ENCODE measurements at places on chromosomes 2 and 18. TPM values are rescaled to one million over a fixed set of nuclear protein-coding genes. Genes with fewer than 3 reads are reported as not detected.

The GREB1L gene
- 8.8 TPM for total RNA-seq

The FOXD4L1 gene
- total RNA-seq, result 0.43 TPM

The PIEZO2 gene
- 10.7 TPM for total RNA-seq

The ZNF385B gene
- 1.2 TPM for total RNA-seq

The DQX1 gene
- total RNA-seq, result not detected

The SS18 gene
- 60.8 TPM for total RNA-seq

The LPIN2 gene
- 22.9 TPM for total RNA-seq

The CXCR1 gene
- not detected for total RNA-seq

The TUBA3D gene
- total RNA-seq, result not detected

The SLC8A1 gene
- total RNA-seq, result 8.3 TPM

The CLEC4F gene
- not detected for total RNA-seq

The AQP12A gene
- total RNA-seq, result not detected

The REG3A gene
- total RNA-seq, result not detected

The ELOA2 gene
- not detected for total RNA-seq

The PAIP2B gene
- 0.83 TPM for total RNA-seq

The CCT7 gene
- total RNA-seq, result 425 TPM

The ARHGAP15 gene
- total RNA-seq, result not detected

The CRACDL gene
- 0.11 TPM for total RNA-seq

The NPAS2 gene
- 10.2 TPM for total RNA-seq

The LYG1 gene
- total RNA-seq, result not detected

The REEP1 gene
- 90.1 TPM for total RNA-seq

The NEU4 gene
- 3.2 TPM for total RNA-seq

The SH2D6 gene
- 5.3 TPM for total RNA-seq

The CRYBA2 gene
- total RNA-seq, result not detected

The AKAIN1 gene
- not detected for total RNA-seq

The CXCR4 gene
- total RNA-seq, result not detected

The FBXO15 gene
- total RNA-seq, result 0.91 TPM

The CREB1 gene
- 43.5 TPM for total RNA-seq

The WNT6 gene
- 0.37 TPM for total RNA-seq

The ANO7 gene
- total RNA-seq, result not detected

The LIPT1 gene
- 5.0 TPM for total RNA-seq

The CD8A gene
- total RNA-seq, result not detected

The RBKS gene
- 2.0 TPM for total RNA-seq

The REG1B gene
- total RNA-seq, result not detected

The GPR155 gene
- 5.6 TPM for total RNA-seq

The SERPINB12 gene
- 0.68 TPM for total RNA-seq

The POTEC gene
- total RNA-seq, result not detected

The CCDC85A gene
- total RNA-seq, result 2.1 TPM

The KLHL41 gene
- total RNA-seq, result 1,869 TPM

The CHRND gene
- total RNA-seq, result 339 TPM

The PSMA8 gene
- not detected for total RNA-seq

The ABCG8 gene
- total RNA-seq, result not detected

The C2orf72 gene
- total RNA-seq, result not detected

The SETBP1 gene
- 2.2 TPM for total RNA-seq

Data from myocyte (in vitro differentiated cells).